ENCODE measurements at places on chromosomes 3 and 15.

GRCh38 chr3:72728329-72728889 lies 119.8 kb downstream of the SHQ1 start:
- DNase-seq = no peak

- DNase-seq = peak; percentile 17
Observed at GRCh38 chr15:38474155-38474757, 20.3 kb downstream of the FAM98B start.

DNA sequence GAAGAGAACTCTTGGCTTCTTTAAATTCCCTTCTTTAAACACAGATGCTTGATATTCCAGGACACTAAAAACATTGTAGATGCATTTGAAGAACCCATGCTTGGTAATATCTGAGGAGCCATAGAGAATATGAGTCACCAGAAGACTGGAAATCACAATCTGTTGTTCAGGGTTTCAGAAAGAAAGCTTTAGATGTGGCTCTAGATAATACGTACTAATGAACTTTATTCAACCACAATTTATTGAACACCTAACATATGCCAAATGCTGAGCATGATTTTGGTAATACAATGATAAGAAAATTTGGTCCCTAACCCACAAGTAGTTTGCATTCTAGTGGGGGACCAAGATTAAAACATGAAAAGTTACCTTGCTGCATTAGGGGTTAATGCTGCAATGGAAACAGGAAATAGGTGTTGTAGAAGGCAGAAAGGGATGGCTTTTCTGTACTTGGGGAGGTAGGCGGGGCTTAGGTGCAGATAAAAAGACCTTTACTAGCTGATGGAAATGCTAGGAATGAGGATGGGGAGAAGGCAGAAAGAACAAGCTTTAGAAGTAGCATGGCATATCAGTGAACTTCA lies 11.6 kb upstream of the PLD1 start:
- no peak for DNase-seq

DNA sequence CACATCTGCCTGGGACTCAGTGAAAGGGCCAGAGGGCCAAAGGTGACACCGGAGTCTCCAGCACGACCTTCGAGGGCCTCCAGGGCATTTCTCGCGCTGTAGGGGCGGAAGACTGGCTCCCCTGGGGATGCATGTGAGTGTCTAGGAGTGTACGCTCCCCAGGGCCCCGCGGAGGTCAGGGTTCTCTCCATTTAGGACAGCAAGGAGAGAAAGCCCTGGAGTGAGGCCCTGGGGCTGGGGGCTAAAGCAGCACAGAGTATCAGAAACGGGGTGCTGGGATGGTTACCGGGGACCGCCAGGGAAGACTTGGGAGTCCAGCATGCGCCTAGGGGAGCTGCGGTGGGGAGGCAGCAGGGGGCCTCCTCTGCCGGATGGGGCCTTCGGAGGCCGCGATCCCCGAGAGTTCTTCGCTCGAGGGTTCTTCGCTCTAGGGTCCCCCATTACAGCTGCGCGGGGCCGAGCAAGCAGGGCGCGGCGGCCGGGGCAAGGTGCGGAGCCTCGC lies 595 bp upstream of the APBA2 start:
- DNase-seq = no peak

DNA sequence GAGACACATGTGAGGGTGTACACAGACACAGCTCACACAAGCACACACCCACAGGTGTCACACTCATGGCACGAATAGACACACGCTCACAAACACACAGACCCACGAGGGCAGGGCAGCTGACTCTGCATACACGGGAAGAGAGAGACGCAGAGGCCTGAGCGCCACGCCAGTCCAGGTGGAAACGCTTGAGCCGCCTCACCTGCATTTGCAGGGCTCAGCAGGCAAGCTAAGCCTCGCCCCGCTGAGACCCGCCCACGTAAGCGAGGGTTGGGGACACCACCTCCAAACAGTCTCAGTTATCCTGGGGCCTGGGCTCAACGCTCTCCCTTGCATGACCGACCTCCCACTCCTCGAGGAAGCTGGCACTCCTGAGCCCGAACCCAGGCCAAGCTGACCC lies 73.2 kb downstream of the TLE3 start:
- DNase-seq = no peak

Measured in activated CD4-positive, alpha-beta T cell treated with anti-CD3 and anti-CD28 coated beads for 48 hours (primary cell).